ENCODE measurements at places on chromosomes 1 and 21.

- DNase-seq, result no peak
Observed at GRCh38 chr1:81008293-81008692, 792.4 kb upstream of the ADGRL2 start.

GRCh38 chr1:211258756-211259637 lies at the start of gene RCOR3:
Gene RCOR3 (plus strand): TSS chr1:211259366. CDS start chr1:211259561, 195 bp downstream.
- peak; percentile 89 for DNase-seq

DNA sequence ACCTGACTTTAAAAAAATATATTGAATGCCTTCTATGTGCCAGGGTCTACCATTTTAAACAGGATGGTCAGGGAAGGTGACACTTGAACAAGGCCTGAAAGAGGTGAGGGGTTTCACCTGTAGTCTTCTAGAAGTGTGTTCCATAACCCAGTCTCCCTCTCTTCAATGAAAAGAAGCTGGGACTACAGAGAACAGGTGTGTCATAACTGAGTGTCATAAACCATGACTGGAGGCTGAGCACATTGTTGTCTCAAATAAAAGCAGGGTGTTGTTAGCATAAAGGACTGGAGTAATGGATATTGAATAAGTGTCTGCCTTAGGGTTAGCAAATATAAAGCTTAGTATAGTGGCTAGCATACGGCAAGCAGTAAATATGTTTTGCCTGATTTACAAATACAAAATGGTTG lies 65.4 kb downstream of the SYDE2 start:
- DNase-seq, result no peak

DNA sequence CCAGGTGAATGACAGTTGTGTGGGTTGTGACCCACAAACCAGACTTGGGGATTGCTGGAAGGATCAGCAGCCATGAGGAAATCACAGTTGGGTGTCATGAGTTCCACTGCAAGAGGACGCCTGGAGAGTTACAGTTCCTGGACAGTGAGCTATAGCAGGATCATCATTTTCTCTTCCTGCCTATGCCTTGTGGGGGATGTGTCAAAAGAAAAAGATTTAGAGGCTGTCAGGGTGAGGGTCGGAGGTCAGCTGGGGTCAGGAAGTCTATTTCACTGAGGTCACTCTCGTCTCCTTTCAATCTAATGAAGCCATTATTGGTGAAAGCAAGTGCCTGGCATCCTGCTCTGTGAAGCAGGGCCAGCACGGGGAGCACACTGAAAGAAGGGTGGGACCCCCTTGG lies 7.0 kb upstream of the LIN28A start:
- no peak for DNase-seq

DNA sequence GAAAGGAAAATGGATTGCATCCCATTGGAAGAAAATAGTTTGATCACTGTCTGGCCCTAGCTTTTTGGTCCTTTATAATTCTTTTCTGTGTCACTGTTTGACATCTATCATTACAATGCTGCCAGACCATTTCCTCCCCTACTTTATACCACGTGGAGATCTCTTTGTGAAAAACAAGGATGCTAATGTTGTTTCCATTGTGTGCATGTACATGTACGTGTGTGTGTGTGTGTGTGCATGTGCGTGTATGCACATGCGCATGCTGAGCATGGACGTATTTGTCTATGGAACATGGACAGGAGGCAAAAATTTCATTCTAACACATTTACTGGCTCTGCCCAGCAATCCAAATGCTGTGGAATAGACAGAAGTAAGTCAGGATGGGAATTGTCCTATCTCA lies 153.1 kb upstream of the PLXNA2 start:
- DNase-seq, result no peak

DNA sequence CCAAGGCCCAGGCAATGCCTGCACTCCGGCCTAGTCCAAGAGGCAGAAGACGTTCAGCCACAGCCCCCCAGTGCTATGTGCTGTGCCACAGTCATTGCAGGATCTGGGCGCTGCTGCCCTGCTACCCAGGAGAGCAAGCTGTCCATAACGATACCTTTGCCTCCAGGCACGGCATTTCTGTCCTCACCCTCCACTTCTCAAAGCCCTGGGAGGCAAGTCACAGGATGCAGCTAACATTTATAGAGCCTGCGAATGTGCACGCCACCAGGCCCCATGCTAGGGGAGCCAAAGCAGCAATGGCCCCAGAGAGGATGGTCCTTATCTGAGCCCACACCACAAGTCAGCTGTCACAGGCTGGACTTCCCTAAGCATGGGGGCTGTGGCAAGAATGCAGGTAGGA lies 13.8 kb downstream of the LRP8 start:
- no peak for DNase-seq

Data from stimulated activated CD8-positive, alpha-beta memory T cell treated with anti-CD3 and anti-CD28 coated beads, Interleukin-15, amount 100 ng/mL, for 4 hours (primary cell).